ENCODE measurements at places on chromosomes 4 and X.

DNA sequence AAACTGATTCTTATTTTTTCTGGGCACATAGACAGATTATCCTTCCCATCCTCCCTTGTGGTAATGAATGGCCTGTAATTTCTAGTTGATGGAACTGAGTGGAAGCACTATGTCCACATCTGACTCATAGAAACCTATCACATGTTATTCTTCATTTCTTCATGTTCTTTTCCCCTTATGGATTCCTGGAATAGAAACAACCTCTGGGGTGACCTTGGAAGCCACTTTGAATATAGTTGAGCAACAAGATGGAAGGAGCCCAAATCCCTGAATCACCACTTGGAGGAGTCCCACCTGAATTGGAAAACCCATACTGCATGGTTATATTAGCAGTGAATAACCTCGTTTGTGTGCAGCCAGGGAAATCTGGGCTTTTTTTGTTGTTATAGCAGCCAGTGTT is 137.8 kb downstream of the MID1IP1 start:
- DNase-seq, result no peak

DNA sequence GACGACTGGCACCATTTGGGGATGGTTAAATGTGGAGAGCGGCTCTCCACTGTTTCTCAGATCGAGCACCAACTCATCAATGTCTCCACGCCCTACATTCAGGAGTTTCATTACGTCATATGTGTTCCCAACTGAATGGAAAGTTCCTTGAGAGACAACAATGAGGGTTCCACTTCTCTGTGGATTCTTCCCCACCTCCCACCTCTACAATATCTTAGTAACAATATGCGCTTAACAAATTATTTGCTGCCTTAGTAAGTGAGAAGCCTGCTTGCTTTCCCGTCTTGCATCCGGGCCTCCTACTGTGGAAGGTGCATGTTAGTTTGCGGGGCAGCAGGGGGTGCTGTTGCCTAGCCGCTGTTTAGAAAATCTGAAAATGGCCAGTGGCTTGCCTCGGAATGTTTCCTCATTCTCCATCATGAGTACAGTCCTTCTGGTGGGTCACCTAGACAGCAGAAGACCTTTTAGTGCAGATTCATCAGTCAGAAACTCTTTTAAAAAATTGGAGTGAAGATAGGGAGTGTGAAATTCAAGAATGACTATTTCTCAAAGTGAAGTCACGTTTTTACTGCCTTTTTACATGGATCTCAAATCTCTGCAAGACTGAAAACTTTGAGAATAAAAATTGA is 55.7 kb downstream of the PHOX2B start:
- DNase-seq, result peak; percentile 7

DNA sequence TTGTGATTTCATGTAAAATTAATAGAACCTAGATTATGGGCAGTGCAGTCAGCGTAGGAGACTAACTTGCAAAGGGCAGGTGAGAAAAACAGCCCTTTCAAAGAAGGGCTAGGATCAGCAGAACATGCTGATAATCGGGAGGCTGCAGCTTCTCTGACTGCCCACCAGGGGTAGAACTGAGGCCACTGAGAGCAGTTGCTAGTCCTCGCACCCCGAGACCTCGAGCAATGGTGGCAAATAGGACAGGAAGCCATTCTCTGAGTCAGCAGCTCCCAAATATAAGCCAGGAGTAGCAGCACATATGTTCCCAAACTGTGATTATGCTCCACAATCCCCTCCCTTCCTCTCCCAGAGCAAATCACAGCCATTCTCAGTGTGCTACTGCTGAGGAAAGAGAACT is 186.5 kb downstream of the MSL3 start:
- no peak for DNase-seq

GRCh38 chr4:74934016-74934831 is 1.3 kb downstream of the PARM1 start:
- peak; percentile 9 for DNase-seq

- peak; percentile 55 for DNase-seq
These were observed 12.5 kb downstream of the L1CAM start for GRCh38 chrX:153873282-153874084.

DNA sequence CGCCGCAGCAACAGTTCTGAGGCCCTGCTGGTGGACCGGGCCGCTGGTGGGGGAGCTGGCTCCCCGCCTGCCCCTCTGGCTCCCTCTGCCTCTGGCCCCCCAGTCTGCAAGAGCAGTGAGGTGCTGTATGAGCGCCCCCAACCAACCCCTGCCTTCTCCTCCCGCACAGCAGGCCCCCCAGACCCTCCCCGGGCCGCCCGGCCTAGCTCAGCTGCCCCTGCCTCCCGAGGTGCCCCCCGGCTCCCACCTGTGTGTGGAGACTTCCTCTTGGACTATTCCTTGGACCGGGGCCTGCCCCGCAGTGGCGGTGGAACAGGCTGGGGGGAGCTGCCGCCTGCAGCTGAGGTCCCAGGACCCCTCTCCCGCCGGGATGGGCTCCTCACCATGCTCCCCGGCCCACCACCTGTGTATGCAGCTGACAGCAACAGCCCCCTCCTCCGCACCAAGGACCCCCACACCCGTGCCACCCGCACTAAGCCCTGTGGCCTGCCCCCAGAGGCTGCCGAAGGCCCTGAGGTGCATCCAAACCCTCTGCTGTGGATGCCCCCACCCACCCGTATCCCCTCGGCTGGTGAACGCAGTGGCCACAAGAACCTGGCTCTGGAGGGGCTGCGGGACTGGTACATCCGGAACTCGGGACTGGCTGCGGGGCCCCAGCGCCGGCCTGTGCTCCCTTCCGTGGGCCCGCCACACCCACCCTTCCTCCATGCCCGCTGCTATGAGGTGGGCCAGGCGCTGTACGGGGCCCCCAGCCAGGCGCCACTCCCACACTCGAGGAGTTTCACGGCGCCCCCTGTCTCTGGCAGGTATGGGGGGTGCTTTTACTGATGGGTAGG is 6.3 kb downstream of the PRAF2 start:
- no peak for DNase-seq

DNA sequence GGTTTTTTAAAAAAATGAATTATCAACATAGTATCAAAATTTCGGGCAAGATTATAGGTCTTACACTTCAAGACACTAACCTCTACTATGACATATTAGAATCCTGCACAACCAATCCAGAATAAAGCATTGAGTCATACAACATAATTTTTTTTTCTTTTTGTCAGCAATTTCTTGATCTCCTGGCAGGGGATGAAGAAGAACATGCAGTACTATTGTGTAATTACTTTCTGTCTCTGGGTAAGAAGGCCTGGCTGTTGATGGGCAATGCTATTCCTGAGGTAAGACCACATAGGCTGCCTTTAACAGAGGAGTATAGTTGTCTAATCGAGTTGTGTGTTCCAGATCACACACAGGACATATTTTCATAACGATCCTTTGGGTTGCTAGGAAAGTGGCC is 67.5 kb downstream of the FBXL5 start:
- no peak for DNase-seq

GRCh38 chr4:106114270-106114669 is 201.7 kb downstream of the TBCK start:
- no peak for DNase-seq

- DNase-seq, result no peak
These were observed 102.9 kb downstream of the HUWE1 start for GRCh38 chrX:53583571-53583970.

DNA sequence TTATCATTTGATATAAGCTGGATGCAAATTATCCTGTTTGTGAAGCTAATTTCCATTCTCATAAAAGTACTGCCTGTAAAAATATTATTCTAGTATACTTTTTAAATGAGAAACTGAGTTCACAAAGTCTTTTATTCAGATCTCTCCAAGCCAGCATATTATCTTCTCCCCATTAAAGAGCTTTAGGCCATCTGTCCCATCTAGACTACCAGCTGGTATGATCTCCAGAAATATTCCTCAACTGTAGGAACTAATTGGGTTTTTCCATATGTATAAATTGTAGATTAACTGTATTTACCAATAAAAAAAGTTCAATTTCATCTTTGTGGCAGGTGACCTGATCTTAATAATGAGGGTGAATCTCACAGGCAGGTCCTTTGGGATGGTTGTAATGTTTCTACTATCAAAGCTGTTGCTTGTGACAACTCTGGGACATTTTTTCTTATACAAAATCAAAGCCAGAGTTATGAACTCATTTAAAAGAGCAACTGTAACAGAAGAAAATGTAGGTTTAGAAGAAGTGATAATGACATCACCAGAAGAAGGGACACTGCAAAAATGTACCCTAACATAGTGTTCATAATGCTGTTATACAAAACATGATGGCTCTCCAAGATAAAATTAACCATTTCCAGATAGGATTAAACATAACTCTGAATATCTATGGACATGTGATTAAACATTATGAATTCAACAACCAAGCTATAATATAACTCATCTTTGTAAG is 132.8 kb downstream of the KCNIP4 start:
- DNase-seq, result no peak

DNA sequence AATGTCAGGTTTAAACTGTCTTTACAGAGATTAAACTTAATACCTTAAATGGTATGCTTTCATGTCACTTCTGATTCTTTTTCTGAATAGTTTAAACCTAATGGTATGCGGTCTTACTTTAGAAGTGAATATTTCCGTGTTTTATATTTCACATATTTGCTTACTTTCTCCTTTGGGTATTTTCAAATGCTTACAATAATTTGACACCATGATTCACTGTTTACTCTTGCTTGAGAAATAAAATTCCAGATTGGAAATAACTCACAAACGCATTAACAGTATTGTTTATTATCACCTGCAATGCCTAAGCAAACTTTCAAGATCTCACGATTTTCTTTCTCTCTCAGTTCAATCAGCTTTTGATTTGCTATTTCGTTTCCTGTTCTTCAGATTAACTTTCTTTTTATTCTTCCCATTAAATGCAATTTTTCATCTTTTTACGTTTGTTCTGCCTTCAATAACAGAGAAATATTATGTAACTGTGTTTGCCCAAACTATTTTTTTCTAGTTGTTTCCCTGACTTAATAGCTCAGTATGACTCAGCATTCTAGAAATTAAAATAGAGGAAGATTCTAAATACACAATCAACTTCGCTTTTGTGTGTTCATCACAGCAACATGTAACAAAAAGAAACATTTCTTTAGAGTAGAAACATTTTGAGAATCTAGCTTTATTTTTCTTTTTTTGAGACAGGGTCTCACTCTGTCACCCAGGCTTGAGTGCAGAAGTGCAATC is 955.5 kb upstream of the PRKX start:
- no peak for DNase-seq

DNA sequence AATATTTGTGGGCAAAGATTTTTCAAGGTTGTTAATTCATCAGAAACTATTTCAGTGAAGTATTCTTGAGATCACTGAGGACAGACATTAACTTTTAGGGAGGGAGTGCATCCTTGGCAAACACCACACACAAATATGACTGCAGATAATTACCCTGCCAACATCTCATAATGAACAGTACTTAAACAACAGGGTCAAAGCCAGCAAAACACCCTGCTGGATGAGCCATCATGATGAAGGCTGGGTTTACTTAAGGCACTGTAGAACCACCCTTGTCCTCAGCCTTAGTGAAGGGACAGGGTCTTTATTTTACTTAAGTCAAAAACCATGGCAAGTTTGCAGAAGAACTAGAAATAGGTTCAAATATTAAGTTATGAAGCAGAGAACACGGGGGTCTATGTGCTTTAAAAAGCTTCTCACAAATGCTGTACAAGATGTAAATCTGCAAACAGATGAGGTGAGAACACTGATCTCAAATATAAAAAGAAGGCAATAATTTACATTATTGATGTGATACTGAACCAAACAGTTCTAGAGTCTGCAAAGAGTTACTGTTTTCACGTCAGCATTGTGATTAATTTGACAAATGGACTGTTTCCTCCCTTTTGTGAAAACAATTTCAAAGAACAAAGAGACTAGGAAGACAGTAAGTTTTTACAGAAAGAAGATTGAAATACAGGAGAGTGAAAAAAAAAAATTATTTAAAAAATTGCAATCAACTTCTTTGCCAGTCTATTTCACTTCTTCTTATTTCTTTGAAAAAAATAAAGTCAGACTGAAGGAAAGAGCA is 28.2 kb downstream of the TAPT1 start:
- no peak for DNase-seq

GRCh38 chr4:147842573-147842972 is 110.7 kb downstream of the ARHGAP10 start:
- DNase-seq, result no peak

- DNase-seq, result no peak
These were observed 29.4 kb downstream of the TMA16 start for GRCh38 chr4:163523791-163524365.

DNA sequence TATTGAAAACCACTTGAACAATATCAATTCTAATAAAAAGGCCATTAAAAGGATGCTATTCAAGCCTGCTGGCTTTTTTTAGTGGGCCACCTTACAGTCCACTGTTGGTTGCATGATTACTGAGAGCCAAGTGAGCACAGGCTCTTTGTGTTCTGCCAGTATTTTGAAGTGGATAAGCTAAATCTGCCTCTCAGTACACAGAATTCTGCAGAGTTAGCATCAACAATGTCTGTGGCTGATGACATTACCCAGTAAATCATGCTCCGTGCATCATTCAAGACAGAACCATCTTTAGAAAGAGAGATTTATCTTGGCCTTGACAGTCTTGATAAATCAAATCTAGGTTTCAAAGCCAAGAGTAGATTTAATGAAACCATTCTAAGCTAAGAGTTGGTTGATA is 119.0 kb upstream of the GNPDA2 start:
- no peak for DNase-seq

DNA sequence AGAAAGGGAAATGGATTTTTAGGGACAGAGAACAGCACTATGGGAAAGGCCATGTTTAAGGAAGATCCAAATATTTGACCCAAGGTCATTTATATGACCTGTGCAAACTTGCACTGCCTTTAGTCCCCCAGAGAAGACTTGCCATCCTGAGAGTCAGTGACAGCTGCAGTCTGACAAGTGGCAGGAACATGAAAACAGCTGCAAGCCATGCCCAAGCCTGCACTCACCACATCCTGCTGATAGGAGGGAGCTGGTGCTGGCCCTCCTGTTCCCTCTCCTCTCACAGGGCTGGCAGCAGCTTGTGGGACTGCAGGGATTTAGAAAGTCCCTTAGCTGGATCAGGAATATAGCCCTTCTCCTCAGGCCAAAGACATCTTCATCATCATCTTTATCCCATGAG is 187.7 kb downstream of the RAP1GDS1 start:
- DNase-seq, result no peak

- DNase-seq, result no peak
These were observed 1598.0 kb upstream of the AGA start for GRCh38 chr4:179040259-179040658.

GRCh38 chr4:37964734-37965457 is 4.7 kb downstream of the PTTG2 start:
- no peak for DNase-seq

DNA sequence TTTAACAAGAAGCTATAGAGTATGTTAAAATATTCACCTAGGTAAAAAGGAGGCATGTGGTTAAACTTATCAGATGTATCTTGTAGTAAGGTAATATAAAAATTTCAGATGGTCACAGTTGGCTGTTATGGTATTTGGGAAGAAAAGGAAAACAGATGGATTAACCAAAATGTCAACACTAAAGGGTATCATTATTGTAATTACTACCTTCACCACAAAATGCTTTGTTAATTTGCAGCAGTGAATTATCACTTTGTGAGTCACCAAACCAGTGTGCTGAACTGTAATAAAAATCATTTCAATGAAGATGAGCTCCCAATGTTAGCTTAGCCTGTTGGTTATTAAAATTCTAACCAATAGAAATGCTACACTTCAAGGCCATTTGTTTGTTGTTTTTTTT is 233.9 kb downstream of the RPA4 start:
- DNase-seq, result peak; percentile 24
